NCI-H524 (cell line): ENCODE measurements at places on chromosomes 2 and 18.

GRCh38 chr2:236558036-236558435 lies 11.6 kb upstream of the ACKR3 start:
- DNase-seq, result no peak

DNA sequence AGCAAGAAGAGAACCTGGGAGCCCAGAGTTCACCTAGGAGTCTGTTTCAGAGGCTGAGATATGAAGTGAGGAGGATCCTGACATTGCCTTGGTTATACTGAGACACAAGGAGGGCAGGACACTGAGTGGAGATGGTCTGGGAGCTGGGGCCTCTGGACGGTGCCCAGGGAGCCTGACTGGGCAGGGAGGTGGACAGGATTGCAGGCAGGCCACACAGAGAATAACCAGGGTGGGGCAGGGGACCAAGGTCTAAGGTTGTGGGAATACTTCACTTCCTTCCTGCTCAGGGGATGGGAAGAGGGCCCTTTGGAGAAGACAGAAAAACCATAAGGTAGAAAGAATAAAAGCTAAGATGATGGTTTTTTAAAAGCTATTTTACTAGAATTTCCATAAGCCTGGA lies 18.7 kb downstream of the EDAR start:
- DNase-seq, result no peak

GRCh38 chr2:234454433-234454832 lies 42.4 kb downstream of the ARL4C start:
- DNase-seq, result no peak

GRCh38 chr2:3348767-3349166 lies 28.9 kb downstream of the EIPR1 start:
- no peak for DNase-seq

- DNase-seq, result no peak
Measured at GRCh38 chr2:6079405-6079804, 387.2 kb downstream of the SOX11 start.
